ENCODE measurements at places on chromosomes 4 and X.

DNA sequence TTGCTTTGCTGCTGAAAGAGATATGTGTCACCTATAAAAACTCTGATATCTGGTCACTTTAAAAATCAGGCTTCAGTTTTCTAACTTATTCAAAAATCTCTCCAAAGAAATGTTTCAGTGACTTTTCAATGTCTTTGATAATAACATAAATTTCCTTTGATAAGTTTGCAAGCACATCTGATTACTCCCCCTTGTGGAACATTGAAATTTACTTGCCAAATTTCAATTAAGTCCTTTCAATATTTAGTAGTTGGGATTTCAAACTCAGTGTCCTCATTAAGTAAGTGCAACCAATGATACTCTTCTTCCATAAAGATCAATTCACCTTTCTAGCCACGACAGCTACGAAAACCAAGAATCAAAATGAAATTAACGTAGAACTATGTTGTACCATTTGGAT, 151.3 kb upstream of the FAM47C start:
- no peak for DNase-seq

DNA sequence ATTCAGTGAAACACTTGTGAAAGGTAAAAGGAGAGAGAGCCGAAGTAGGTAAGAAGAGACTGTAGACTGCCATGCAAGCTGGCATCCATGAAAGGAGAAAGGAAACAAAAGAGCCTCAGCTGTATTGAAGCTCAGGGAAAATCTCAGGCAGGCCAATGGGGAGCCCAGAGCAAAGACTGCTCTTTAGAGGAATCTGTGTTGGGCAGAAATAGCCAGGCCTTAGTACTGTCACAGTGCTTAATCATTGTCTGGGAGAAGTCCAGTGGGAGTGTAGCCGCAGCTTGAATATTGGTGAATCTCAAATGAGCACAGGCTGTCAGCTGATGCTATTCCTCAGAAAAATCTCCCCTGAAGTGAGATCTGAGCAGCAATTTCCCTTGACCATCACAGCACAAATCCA, 27.6 kb downstream of the CYLC1 start:
- DNase-seq = no peak

DNA sequence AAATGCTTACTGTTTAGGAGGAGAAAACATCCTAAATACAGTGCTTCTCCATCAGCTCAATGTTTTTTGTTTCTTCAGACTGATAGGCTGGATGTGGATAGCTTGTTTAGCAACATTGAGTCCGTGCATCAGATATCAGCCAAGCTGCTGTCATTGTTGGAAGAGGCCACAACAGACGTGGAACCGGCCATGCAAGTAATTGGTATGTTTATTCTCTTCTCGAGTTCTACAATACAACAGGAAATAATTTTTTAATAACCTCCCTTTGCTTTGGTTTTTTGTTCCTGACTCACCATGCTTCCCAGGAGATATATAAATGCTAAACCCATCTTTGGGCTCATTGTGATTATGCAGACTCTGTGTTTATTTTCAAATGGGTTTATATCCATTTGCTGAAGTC, 60.9 kb downstream of the ARHGEF38 start:
- no peak for DNase-seq

DNA sequence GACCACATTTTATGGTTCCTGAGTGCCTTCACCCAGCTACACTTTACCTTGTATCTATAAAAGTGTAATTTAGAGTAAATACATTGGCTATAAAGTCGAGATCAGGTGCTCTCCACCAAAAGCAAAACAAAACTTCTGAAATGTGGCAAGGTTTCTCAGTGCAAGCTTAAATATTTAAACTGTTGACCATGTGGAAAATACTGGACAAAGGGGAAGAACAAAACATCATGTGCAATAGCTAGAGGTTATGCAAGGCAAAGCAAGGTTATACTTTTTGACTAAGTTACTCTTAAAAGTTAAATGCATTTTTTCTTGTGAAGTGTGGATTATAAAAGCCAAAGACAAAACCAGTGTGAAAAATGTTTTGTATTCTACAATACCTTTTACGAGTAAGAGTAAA, 55.9 kb downstream of the UGT2A2 start:
- DNase-seq = no peak

DNA sequence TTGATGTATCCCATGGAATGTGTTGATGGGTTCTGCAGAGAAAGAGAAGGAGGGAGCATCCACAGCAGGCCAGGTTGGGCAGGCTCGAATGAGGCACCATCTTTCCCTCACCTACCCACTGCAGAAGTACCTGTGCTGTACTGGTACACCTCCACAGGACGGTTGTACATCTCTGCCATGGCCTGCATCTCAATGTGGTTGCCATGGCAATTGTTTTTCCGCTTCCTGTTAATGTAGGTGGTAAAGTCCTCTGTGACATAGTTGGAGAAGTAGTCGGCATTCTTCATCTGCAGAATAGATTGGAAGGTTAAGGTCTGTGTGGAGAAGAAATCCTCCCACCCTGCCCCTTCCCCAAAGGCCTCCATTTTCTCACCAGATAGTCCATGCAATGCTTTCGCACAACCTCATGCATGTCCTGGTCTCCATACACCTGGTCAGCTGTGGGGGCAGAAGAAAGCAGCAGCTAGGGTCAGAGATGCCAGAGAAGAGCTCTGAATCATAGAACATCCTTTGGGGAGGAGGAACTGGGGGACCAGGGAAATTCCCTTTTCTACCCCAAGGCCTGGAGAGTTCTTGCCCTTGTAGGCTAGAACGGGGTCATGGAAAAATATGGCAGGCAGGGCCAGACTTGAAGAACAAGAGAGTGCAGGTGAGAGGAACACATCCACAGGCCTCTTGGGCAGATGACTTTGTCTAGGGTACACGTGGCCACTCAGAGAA, 15.9 kb upstream of the PIM2 start:
- DNase-seq = peak; percentile 44

- no peak for DNase-seq
Measured at GRCh38 chr4:91958596-91958995, 345.2 kb upstream of the GRID2 start.

DNA sequence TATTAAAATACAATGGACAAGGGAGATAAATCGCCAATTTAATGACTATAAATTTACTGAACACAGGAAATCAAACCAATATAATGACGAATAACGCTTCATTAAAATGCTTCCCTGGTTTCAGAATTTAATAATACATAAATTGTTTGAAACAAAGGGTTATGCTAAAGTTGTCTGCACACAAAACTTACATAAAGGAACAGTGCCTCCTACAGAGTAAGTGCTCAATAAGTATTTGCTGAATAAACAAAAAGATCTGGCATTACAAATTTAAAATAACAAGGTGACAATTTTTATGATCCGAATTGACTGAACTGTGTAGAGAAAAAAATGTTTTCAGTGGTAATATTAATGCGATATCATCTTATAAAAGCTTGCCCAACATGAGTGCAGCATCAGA, 69.6 kb downstream of the NOCT start:
- DNase-seq = no peak

- DNase-seq = no peak
Measured at GRCh38 chr4:21184788-21185187, 484.5 kb downstream of the PACRGL start.

DNA sequence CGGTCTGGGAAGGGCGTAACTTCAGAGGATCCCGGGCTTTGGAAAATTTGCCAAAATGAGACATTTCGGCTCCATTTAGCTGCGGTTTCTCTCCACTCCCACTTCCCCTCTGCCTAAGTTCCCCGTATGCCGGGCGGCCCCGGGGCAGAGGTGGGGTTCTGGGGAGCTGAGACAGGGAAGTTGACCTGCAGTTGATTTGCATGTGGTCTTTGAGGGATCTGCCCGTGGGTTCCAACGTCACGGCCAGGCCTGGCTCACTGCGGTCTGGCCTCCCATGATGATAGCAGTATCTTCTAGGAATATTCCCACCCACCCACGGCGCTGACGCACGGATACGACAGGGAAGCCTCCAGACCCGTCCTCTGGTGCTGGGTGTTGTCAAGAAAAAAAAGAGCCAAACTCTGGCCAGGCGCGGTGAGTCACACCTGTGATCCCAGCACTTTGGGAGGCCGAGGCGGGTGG, 27.3 kb upstream of the CRLF2 start:
- peak; percentile 23 for DNase-seq

GRCh38 chrX:105653891-105654290, 168.4 kb upstream of the NRK start:
- no peak for DNase-seq

- DNase-seq = no peak
Measured at GRCh38 chrX:152725409-152725808, 8.1 kb downstream of the CSAG1 start.

- no peak for DNase-seq
Measured at GRCh38 chr4:98631506-98631905, 26.9 kb downstream of the TSPAN5 start.

GRCh38 chrX:94914235-94914634, 1240.2 kb downstream of the FAM133A start:
- DNase-seq = no peak

GRCh38 chr4:56371426-56372220, 15.7 kb downstream of the AASDH start:
- no peak for DNase-seq

GRCh38 chr4:94603170-94603747, 151.5 kb downstream of the PDLIM5 start:
- DNase-seq = no peak

DNA sequence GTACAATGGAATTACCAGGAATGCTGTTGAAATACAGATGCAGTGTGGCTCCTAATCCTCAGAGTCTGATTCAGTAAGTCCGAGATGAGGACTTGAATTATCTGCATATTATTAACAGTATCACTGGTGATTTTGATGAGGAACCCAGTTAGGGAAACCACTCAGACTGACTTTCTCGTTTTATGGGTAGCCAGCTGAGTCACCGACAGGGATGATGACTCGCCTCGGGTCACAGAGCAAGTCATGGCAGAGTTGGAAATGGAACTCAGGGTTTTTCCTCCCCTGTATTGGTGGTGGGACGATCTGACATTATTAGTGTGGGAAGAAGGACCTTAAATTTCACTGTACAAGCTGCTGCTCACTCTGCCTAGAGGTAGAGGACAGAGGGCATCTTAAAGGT, 51.3 kb downstream of the RTL9 start:
- DNase-seq = peak; percentile 46

- no peak for DNase-seq
Measured at GRCh38 chrX:1361275-1361674, 24.7 kb downstream of the IL3RA start.

DNA sequence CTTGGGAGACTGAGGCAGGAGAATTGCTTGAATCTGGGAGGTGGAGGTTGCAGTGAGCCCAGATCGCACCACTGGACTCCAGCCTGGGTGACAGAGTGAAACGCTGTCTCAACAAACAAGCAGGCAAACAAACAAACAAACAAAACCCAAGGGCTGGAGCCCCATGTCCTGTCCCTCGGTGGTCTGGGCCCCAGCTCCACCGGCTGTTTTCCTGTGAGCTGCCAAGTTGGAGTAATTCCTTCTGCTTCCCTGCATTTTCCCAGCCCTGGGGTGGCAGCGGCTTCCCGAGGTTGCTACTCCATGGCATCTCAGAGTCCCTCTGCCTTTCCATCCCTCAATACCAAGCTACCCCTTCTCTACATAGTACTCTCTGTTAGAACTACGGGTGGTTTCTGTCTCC, 43.2 kb downstream of the RGS12 start:
- no peak for DNase-seq

GRCh38 chr4:168615294-168616065, 118.6 kb downstream of the PALLD start:
- DNase-seq = no peak

GRCh38 chr4:90474484-90474883, 347.3 kb downstream of the CCSER1 start:
- no peak for DNase-seq

GRCh38 chr4:47798165-47798564, 39.7 kb downstream of the CORIN start:
- no peak for DNase-seq

GRCh38 chr4:150573534-150573933, 8.4 kb upstream of the MAB21L2 start:
- no peak for DNase-seq

- no peak for DNase-seq
Measured at GRCh38 chr4:147779451-147779850, 47.6 kb downstream of the ARHGAP10 start.

- no peak for DNase-seq
Measured at GRCh38 chrX:151983186-151983585, 8.7 kb upstream of the GABRE start.

DNA sequence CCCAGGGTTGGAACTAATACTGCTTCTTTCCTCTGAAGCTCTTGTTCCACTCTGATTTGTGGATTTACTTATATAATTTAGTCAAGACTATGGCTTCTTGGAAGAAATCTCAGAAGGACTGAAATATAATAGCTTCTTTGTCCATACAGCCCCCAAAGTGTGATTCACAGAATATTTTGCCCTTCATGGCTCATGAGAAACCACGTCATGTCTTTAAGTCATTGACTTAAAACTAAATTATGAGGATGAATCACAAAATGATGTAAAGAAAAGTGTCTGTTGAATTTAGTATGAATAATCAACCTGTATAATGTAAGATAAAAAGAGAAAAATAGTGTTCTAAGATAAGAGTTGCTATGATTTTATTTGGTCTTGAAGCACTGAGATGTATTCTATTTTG, 43.3 kb upstream of the AGA start:
- DNase-seq = no peak

DNA sequence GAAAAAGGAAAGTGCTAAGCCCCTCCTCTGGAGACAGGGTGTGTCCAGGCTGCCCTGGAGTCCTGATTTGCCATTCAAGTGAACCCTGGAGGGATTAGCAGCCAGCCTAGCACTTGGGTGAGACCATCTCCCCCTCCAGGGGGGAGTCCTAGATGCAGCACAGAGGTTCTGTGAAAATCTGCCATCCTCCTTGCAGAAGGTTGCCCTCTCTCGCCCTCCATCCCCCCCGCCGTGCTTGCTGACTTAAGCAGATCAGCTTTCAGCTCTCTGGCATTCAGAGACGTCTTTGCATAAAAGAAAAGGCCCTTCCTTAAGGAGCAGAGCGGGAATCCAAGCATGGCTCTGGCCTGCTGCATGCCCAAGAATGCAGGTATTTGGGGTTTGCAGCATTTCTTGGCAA, 102.1 kb upstream of the SCML1 start:
- DNase-seq = no peak

DNA sequence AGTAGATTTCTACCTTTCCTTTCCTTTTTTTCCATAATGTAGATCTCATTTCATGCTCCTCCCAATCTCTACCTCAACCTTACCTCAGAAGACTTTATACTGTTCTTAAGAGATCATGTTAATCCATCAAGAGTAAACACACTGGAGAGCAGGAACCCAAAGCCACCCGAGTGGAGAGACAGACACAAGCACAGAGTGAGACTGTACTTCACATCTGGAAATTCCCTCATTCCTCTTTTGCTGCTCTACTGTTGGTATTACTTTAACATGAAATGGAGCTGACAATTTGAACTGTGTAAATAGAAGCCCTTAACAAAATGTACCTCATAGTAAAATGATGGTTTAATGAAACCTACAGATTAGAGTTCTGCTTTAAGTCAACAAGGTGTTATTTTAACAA, 105.7 kb upstream of the RASGEF1B start:
- DNase-seq = no peak

DNA sequence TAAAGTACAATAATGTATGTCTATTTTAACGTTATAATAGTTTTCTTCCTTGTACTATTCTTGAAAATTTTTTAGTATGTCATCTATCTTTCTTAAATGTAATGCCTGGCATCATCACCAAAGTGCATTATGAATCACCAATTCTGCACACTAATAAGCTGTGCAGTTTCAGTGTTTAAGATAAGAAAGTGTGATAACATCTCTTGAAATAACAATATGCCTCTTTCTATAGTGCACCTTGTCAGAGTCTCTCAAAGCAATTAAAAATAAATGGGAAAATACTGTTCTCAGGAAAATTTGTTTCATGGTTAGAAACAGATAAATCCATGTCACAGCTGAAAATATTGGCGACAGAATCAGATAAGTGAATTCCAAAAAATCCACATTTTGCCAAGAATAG, 457.4 kb upstream of the PCDH10 start:
- no peak for DNase-seq

Measured in activated CD4-positive, alpha-beta T cell treated with anti-CD3 and anti-CD28 coated beads for 48 hours (primary cell).